ENCODE measurements at places on chromosomes 11 and 22.

- no peak for DNase-seq
These were observed 17.5 kb downstream of the PDGFD start for GRCh38 chr11:104146421-104146820.

- DNase-seq, result no peak
These were observed 10.7 kb upstream of the GSTP1 start for GRCh38 chr11:67572747-67573419.

GRCh38 chr22:50061824-50062355 is 3.8 kb upstream of the TTLL8 start:
- no peak for DNase-seq

DNA sequence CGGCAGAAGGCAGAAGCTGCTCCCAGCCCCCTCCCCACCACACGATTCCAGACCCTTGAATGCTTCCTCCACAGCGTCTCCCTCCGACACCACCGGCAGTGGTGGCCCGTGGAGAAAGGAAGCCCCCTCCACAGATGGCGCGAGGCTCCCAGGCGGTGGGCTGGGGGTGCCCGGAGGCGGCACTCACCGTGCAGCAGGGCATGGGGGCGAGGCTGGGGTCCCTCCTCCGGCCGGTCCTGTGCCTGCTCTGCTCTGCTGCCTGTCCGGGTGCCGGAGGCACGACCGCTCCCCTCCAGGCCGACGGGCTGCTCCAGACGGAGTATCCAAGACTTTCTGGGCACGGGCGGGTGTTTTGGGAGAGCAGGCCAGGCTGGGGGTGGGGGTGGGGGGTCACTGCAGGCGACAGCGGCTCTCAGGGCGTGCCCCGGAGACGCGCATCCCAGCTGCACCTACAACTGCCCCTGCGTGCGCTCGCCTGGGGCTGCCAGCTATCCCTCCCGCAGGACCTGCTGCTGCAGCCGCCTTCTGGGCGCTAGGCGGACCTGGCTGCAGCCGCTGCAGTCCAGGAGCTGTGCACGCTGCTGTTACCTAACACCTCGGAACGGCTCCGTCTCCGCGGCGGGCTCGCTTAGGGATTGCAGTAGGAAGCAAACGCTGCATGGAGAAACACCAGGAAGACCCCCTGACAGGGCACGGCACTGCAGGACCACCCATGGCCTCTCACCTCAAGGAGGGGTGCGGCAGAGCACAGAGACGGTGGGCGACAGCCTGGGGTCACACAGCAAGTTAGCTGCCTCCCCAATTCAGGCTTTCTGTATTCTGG is 15.2 kb downstream of the MRGPRG start:
- no peak for DNase-seq

- DNase-seq, result no peak
These were observed 2.5 kb upstream of the ZDHHC8 start for GRCh38 chr22:20128902-20129746.

- DNase-seq, result no peak
These were observed 50.7 kb upstream of the SPATA19 start for GRCh38 chr11:133896028-133896427.

- no peak for DNase-seq
These were observed 10.2 kb upstream of the TBC1D10A start for GRCh38 chr22:30336752-30337460.

DNA sequence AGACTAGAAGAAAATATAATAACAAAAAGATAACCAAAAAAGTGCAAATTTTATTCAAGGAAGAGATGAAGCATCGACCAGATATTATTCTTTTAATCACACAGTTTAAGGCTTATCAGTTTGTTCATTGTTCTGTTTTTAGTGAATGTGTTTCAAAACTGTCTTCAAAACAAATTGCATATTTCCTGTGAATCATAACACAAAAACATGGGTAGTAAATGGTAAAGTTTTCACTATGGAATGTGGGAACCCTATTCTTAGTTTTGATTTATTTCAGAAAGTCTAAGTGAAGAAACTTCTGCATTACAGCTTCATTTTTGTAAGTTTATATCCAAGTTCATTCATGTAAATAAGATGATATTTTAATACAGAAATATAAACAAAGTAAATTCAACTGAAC is 207.6 kb upstream of the LUZP2 start:
- DNase-seq, result no peak

GRCh38 chr11:28649922-28650321 is 541.7 kb downstream of the METTL15 start:
- DNase-seq, result no peak

GRCh38 chr11:117518455-117518854 is 190.8 kb downstream of the CEP164 start:
- DNase-seq, result no peak

GRCh38 chr11:41235668-41236067 is 223.8 kb downstream of the LRRC4C start:
- DNase-seq, result no peak

DNA sequence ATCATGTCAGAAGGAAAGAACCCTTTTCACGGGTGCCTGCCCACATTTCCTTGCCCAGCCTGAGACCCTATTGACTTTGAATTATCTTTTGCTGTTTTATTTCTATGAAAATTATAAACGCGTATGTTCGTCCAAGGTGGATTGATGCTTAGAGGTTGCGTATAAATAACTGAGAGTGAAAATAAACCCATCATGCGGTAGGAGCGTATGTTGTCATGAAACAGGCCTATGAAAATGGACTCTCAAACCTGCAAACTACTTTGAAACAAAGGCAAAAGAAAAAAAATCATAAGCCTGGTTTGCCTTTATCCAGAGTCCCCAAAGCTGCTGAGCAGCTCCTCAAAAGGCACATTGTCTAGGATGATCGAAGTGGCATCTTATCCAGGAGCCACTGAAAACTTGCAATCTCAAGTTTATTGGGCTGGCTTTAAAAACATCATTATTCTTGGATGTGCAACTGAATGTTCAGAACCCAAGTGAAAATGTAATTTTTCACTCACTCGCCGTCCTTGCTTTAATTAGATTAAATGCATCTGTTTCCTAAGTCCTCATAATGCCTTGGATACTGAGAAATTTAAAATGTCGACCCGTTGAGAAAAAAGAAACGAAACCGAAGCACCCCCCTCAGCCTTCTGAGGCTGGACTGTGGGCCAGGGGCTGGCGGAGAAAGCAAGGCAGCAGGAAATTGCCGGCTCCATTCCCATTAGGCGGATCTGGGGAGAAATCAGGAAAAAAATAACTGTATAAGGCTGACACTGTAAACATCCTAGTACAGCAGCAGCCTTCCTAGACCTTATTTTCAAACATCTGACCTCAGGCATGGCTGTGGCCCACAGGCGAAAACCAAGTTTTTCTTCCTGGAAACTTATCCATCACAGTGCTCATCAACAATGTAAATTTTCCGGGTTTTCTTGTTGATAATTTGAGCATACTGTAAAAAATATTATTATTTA is 82.9 kb upstream of the PPARA start:
- no peak for DNase-seq
